ENCODE measurements at places on chromosomes 6 and 20. TPM values are rescaled to one million over a fixed set of nuclear protein-coding genes. Genes with fewer than 3 reads are reported as not detected.

- no peak for DNase-seq
Observed at GRCh38 chr6:110404607-110405006, 10.8 kb downstream of the DDO start.

GRCh38 chr20:9407805-9408421 is 106.5 kb upstream of the LAMP5 start:
- no peak for DNase-seq

- DNase-seq = no peak
Observed at GRCh38 chr20:57617079-57617795, 3.0 kb downstream of the ZBP1 start.

Gene PPP1R14C
- 116 TPM for total RNA-seq

- no peak for DNase-seq
Observed at GRCh38 chr20:20971810-20972209, 134.3 kb downstream of the LINC00237 start.

DNA sequence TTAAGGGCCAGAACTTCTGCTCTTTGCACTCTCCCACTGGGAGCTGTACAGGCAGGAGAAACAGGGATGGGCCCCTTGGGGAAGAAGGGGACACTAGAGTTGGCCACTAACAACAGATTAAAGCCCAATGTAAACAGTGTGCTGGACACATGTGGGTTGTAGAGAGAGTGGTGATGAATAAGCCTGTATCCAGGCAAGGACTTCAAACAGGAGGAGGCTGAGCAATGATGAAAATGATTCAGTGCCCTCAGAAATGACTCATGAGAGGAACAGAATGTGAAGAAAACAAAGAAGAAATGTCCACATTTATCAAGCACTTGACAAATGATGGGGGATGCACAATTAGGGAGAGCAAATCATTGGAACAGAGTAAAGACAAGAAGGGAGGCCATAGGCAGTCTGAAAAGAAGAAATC is 242.3 kb downstream of the TBX18 start:
- no peak for DNase-seq

DNA sequence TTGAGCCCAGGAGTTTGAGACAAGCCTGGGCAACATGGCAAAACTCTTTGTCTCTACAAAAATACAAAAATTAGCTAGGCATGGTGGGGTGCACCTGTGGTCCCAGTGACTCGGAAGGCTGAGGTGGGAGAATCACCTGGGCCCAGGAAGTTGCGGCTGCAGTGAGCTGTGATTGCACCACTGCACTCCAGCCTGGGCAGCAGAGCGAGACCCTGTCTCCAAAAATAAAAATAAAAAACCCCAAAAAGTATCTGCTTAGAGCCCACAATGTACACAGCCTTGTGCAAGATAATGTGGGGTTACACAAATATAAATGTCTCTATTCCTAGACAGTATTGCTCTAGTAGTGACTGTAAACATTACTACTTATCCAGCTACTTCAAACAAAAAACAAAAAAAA is 5.9 kb downstream of the ESF1 start:
- no peak for DNase-seq

Gene ZNF335
- 8.1 TPM for total RNA-seq

Gene LY6G6C
- total RNA-seq = not detected

- no peak for DNase-seq
Observed at GRCh38 chr20:43430265-43431133, 27.2 kb upstream of the SRSF6 start.

GRCh38 chr6:2773449-2773848 is 8.3 kb downstream of the WRNIP1 start:
- DNase-seq = no peak

Gene PRL
- not detected for total RNA-seq

DNA sequence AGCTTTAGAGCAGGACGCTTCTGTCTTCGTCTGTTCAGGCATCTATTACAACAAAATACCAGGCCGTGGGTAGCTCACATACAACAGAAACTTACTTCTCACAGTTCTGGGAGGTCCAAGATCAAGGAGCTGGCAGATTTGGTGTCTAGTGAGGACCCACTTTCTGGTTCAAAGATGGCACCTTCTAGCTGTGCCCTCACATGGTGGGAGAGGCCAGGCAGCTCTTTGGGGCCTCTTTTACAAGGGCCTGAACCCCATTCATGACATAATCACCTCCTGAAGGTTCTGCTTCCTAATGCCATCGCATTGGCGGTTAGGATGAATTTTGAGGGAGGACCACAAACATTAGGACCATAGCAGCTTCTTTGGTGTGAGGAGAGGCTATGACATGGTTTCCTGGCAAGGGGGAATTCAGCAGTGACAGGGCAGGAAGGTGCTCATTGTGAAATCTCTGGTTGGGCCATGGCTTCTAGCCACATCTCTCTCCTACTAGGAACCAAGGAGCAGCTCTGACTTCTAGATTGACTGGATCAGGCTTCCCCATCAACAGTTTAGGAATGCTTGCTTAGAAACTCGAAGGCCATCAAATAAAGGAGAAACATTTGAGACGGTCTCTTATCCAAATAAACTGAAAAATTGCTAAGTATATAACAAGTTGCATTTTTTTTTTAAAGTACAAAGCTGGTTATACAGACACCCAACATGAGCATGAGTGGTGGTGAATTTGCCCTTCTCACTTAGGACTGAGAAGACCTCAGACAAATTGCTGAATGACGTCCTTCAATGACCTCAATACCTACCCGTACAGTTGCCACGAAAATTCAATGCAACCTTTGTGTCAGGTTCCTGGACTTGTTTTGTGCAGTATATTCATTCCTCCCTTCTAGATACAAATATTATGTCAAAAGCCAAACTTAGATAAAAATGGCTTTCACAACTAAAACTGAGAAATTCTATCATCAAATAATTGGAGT is 140.7 kb downstream of the ZDHHC14 start:
- no peak for DNase-seq

Data from left ventricle myocardium inferior (tissue), 1 donor.